ENCODE measurements at places on chromosomes 4 and X. TPM values are rescaled to one million over a fixed set of nuclear protein-coding genes. Genes with fewer than 3 reads are reported as not detected.

FSTL5 gene
- 106 TPM for total RNA-seq

PRSS12 gene
- total RNA-seq, result 24.9 TPM

PLXNA3 gene
- 14.7 TPM for total RNA-seq

MAGEA4 gene
- not detected for total RNA-seq

NAA15 gene
- total RNA-seq, result 41.6 TPM

ZNF157 gene
- total RNA-seq, result 4.9 TPM

PAGE2B gene
- not detected for total RNA-seq

Data from frontal cortex (tissue), 4 donors.